ENCODE measurements at places on chromosomes 12 and 14. TPM values are rescaled to one million over a fixed set of nuclear protein-coding genes. Genes with fewer than 3 reads are reported as not detected.

Gene PAH
- not detected for total RNA-seq

Gene C14orf132
- 6.9 TPM for total RNA-seq

Gene CLBA1
- total RNA-seq = 2.2 TPM

Gene MYF6
- not detected for total RNA-seq

Gene INSM2
- total RNA-seq = not detected

Gene PPFIA2
- total RNA-seq = 0.28 TPM

Gene FAM186B
- 0.28 TPM for total RNA-seq

Gene SPX
- under 0.01 TPM for total RNA-seq

Gene SIX4
- 42.7 TPM for total RNA-seq

Gene CRIP1
- not detected for total RNA-seq

DNA sequence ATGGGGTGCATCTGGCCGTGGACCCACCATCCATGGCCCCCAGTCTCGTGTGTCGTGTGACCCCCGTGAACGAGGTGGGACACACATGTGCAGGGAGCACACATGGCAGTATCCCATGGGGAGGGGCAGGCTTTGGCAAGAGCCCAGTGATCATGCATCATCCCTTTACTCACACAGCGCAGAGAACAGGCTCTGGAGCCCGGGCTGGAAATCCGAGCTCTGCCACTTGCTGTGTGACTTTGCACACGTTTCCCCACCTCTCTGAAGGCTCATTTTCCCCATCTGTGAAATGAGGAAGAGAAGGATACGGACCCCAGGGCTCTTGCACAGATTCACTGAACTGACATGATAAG lies 119.9 kb downstream of the PHETA1 start:
- H3K4me1 ChIP-seq = no peaks in the 10 kb centered on the region
- peaks cover 5% of the 10 kb centered on the region for H3K27me3 ChIP-seq
- DNase-seq = no peak
- H3K36me3 ChIP-seq = no peaks in the 10 kb centered on the region

- no peak overlapping the region for H3K27ac ChIP-seq
- H3K4me3 ChIP-seq = no peak overlapping the region
- peaks cover 7% of the 10 kb centered on the region for H3K4me1 ChIP-seq
- H3K27me3 ChIP-seq = no peaks in the 10 kb centered on the region
Observed at GRCh38 chr12:93583627-93584392, 11.3 kb downstream of the SOCS2 start.

DNA sequence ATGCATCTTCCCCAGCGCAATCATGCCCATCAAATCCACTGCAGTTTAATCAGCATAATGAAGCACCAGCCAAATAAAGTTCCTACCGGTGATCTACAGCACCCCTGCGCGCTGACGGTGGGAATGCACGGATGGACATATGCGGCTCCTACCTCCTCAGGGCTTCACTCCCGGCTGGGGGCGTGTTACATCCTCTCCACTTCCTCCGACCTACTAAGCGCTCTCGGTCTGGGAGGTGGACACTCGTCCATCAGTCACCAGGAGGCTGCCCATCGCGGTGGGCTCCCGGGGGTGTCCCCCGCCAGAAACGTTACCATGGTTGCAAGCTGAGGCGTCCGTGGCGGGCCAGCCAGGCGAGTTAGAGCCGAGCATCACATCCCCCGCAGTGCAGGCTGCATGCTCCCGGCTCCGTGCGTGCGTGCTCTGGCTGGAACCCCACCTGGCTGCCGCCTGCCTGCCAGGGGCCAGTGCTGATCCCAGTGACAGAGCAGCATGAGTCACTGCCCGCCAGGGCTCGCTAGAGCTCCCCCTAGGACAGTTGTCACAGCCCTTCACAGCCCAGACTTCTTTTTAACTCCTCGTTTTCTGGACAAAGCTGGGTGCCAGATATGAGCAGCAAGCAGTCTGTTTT lies 73.0 kb downstream of the CIT start:
- DNase-seq = peak; percentile 78
- H3K36me3 ChIP-seq = no peaks in the 10 kb centered on the region
- peak overlapping the region; percentile 5 for H3K4me3 ChIP-seq
- no peak overlapping the region for H3K27ac ChIP-seq

DNA sequence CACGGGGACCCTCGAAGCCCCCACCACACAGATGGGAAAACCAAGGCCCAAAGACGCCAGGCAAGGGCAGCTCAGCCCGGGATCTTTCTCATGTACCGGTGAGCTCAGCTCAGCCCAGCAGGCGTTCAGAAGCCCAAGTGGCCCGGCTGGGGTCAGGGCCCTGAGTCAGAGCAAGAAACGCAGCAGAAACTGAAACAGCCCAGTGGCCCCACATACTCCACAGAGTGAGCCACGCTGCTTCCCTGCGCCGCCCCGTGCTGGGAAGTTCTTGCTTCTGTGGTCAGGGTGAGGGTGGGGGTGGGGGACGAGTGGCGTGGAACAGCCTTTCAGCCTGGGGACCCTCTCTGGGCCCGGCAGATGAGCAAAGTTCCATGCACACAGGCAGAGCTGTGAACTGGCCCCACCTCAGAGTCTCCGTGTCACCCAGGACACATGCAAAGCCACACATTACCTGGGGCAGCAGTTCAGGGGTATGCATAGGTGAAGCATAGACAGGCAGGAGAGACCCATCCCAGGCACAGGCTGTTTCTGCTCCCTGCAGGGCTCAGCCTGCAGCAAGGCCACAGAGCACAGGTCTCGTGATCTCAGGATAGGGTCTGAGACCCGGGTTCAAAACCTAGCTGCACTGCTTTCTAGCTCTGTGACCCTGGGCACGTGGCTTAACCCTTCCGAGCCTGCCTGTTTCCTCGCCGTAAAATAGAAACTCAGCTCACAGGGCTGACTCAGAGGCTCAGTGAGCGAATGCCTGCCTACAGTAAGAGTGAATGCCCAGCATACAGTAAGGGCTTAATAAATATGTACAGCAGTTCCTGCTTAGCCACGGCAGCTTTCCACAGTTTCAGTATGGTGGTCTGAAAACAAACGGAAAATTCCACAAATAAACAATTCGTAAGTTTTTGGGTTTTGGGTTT lies 21.6 kb downstream of the NCOR2 start:
- no peaks in the 10 kb centered on the region for H3K36me3 ChIP-seq
- no peak overlapping the region for H3K27ac ChIP-seq
- peak; percentile 43 for DNase-seq
- H3K4me1 ChIP-seq = peaks cover 32% of the 10 kb centered on the region
- H3K27me3 ChIP-seq = no peaks in the 10 kb centered on the region
- H3K4me3 ChIP-seq = no peak overlapping the region

DNA sequence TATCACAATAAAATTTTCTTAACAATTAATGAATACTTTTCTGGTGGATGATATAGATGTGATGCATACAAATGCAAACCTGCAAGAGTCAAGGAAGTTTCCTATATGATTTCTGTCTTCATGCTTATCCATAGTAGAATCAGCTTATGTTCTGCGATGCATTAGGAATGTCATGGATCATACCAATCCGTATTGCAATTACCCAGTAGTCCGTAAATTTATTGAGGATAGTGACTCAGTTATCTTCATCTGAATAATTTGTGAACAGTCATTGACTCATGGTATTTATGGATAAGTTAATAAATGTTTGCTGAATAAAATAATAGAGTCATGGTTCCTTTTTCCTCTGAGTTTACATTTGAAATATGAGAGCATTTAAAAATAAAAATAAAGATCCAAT lies 483.4 kb downstream of the LRFN5 start:
- no peaks in the 10 kb centered on the region for H3K27me3 ChIP-seq
- no peak overlapping the region for H3K27ac ChIP-seq
- DNase-seq = no peak
- no peak overlapping the region for H3K4me3 ChIP-seq
- no peaks in the 10 kb centered on the region for H3K36me3 ChIP-seq

DNA sequence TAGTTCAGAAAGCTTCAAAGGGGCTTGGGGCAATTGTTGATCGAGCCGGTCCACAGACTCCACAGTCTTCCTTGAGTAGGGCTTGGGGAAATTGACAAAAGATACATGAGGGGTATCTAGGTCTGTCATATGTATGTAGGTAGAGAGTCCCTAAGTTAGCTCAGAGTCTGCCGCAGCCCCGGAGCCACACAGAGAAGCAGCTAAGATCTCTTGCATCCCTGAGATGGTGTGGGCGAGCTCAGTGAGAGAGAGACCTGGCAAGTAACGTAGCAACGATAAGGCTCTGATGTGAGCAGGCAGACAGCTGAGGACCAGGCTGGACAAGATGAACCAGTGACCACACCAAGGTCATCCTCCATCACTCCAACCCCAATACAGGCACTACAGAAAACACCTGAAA lies 297.6 kb downstream of the TMEM132D start:
- H3K4me1 ChIP-seq = no peaks in the 10 kb centered on the region
- H3K27me3 ChIP-seq = no peaks in the 10 kb centered on the region
- no peak overlapping the region for H3K4me3 ChIP-seq
- no peak overlapping the region for H3K27ac ChIP-seq

- peak overlapping the region; percentile 40 for H3K27ac ChIP-seq
- H3K4me3 ChIP-seq = peak overlapping the region; percentile 10
- H3K4me1 ChIP-seq = peaks cover 3% of the 10 kb centered on the region
- H3K27me3 ChIP-seq = no peaks in the 10 kb centered on the region
- DNase-seq = peak; percentile 93
- H3K36me3 ChIP-seq = no peaks in the 10 kb centered on the region
Observed at GRCh38 chr12:78928200-78929074, 63.9 kb downstream of the SYT1 start.

- no peaks in the 10 kb centered on the region for H3K27me3 ChIP-seq
- no peak overlapping the region for H3K27ac ChIP-seq
- H3K4me3 ChIP-seq = no peak overlapping the region
- H3K4me1 ChIP-seq = no peaks in the 10 kb centered on the region
- DNase-seq = no peak
- H3K36me3 ChIP-seq = no peaks in the 10 kb centered on the region
Observed at GRCh38 chr14:105999361-106000028, 473.1 kb downstream of the TMEM121 start.

DNA sequence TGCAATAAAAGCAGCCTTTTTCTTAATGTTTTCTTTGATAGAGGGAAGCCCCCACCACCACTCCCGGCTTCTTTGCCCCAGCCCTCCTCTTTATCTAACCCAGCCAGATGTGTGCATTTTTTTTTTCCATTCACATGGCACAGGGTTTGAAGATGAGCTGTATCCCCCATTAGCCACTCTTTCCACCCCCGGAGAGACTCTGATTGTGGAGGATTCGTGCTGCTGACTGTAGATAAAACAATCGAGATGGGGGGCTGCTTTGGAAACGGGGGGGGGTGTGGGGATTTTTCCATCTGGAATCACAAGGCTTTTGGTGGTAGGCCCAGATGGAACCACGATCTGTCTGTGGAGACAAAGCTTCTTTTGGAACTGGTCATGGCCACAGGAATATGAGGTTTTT lies 46.2 kb upstream of the VASH1 start:
- no peak for DNase-seq
- no peak overlapping the region for H3K4me3 ChIP-seq
- peaks cover 8% of the 10 kb centered on the region for H3K27me3 ChIP-seq
- no peaks in the 10 kb centered on the region for H3K36me3 ChIP-seq
- H3K27ac ChIP-seq = no peak overlapping the region
- H3K4me1 ChIP-seq = no peaks in the 10 kb centered on the region

DNA sequence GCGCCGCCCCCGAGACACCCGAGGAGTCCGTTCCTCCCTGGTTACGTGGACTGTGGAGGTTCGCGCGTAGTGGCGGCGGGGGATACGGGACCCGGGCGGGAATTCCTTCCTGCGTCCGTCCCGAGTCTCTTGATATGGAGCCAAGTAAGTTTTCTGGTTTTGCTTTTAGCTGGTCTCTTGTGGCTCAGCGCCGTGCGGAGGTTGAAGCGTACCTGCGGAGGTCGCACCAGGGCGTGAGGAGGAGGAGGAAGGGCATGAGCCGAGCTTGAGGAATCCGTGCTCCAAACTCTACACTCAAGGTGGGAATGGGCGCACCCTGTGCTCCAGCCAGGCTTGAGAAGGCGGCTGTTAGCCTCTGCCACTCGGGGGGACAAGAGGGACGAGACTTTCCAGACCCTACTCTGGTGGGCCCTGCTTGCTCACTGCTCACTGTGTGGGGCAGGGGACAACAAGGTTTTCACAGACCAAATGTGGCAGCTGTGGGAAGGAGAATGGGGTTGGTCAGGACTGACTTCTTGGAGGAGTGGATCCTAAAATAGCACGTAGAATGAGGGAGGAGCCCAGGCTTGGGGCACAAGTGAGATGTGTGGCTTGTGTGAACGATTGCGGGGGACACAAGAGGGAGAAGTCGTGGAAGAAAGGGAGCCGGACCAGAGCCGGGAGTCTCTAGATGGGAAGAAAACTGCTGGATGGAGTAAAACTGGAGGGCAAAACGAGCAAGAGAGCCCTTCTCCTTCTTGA lies 577 bp downstream of the ATG101 start:
- peak overlapping the region; percentile 89 for H3K27ac ChIP-seq
- peak overlapping the region; percentile 64 for H3K4me3 ChIP-seq
- no peak for DNase-seq

DNA sequence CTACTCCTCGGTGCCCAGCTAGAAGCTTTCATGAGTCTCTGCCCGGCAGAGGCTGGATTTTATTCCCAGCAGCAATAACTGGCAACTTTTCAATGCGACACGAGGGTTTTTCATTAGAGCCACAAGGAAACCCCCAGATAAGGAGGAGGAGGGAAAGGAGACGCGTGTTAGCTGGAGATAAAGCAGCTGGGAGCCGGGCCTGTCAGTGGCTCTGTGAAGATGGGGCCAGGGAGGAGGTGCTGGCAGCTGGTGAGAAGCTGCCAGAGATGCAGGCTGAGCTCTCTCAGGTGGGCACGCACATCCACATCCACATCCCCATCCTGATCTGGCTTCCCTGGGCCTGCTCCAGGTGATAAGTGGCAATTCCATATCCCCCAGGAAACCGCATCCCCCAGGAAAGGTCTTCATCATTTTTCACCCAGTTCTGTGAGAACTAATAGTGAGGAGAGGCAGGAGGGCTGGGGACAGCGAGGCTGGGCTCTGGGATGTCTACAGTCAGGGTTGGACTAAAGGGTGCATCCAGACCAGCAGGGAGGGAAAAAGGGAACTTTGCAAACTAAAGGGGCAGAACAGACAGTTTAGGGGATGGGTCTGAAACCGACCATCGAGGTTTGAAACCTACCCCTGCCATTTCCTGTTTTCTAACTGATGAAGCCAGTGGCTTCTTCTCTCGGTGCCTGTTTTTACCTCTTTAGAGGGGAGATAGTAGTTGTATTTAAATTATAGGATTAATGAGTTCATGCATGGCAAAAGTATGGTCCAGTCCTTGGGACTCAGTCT lies 413.2 kb downstream of the DPF3 start:
- peaks cover 48% of the 10 kb centered on the region for H3K27me3 ChIP-seq

- peak; percentile 90 for DNase-seq
- H3K4me1 ChIP-seq = peaks cover 4% of the 10 kb centered on the region
- H3K4me3 ChIP-seq = no peak overlapping the region
- H3K27ac ChIP-seq = no peak overlapping the region
- H3K27me3 ChIP-seq = no peaks in the 10 kb centered on the region
Observed at GRCh38 chr12:113322343-113322742, 12.6 kb downstream of the SLC8B1 start.

- H3K36me3 ChIP-seq = no peaks in the 10 kb centered on the region
- no peaks in the 10 kb centered on the region for H3K27me3 ChIP-seq
- DNase-seq = peak; percentile 4
Observed at GRCh38 chr14:88729159-88729558, 63.6 kb downstream of the EML5 start.

DNA sequence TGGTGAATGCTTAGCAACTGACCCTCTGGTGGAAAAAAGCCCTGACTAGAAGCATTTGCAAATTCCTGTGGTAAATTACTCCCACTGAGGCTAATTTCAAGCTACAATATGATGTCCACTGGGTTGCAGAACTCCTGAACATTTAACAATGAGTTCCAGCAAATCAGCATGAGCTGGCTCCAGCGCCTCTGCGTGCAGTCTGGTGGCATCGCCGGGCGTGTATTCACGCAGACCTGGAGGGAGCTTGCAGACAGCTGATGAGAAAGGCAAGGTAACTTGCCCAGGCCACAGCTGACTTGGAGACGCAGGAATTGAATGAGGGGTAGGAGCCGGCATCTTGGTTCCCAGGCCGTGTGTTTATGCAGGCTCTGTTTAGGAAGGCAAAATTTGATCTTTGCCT lies 45.1 kb upstream of the KCNA1 start:
- DNase-seq = no peak
- H3K36me3 ChIP-seq = no peaks in the 10 kb centered on the region
- H3K4me3 ChIP-seq = no peak overlapping the region
- peaks cover 16% of the 10 kb centered on the region for H3K27me3 ChIP-seq
- no peak overlapping the region for H3K27ac ChIP-seq
